SK-MEL-5 (cell line): ENCODE measurements at places on chromosomes 2 and 18. TPM values are rescaled to one million over a fixed set of nuclear protein-coding genes. Genes with fewer than 3 reads are reported as not detected.

DNA sequence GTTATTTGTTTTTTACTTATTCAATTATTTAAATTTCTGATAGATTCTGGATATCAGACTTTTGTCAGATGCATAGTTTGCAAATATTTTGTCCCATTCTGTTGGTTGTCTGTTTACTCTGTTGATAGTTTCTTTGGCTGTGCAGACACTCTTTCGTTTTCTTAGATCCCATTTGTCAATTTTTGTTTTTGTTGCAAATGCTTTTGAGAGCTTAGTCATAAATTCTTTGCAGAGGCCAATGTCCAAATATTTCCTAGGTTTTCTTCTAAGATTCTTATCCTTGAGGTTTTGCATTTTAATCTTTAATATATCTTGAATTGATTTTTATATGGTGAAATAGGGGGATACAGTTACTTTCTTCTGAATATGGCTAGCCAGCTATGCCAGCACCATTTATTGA is 112.7 kb upstream of the SESTD1 start:
- no peak for DNase-seq

GRCh38 chr2:237888389-237888788 is 29.0 kb downstream of the RAMP1 start:
- DNase-seq: no peak

DNA sequence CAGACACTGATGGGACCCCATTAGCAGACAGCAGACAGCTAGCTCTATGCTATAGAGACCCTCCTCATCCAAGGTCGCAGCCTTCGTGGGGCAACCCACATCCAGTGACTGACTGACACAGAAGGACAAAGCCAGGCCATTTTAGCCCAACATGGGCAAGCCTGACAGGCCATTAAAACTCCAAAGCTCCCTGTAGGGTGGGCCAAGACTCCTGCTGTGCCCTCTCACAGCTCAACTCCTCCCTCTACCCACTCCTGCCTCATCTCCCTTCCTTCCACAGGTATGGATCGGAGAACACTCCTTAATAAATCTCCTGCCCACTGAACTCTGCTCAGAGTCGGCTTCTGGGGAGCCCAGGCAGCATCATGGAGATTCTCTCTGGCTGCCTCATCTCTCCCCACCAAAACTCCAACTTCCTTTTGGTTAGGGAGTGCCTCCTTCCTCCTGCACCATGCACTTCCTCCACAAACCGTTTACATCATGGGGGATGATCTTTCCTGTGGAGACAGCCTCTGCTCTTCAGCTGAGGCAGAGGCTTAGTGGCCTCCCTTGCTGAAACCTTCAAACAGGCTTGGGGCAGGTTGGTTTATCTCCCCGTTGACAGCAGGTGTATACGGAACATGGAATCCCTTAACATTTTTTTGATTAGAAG is 86.5 kb downstream of the ACTR3 start:
- DNase-seq: no peak

- DNase-seq: no peak
These were observed 81.2 kb downstream of the PDCL3 start for GRCh38 chr2:100643906-100644501.

DNA sequence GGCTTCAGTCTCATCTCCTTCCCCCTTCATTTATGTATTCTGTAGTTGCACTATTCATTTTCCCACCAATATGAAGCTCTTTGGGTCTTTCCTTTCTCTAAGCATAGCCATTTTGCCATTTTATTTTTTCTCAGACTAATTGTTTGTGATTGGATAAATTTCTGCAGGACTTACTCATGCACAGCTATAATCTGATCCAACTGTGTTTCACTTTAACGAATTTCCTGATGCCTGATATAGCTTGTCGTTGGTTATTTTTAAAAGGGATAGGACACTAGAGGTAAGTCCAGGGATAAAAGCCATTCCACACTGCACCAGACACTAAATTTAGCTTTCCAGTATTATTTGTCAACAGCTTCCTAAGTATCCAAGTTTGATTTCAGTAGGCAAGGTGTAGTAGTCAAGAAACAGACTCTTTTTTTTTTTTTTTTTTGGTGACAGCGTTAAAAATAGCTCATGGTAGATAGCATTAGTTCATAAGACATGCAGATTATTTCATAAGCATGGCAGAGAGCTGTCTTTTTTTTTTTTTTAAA is 17.4 kb downstream of the ASB18 start:
- DNase-seq: no peak

DNA sequence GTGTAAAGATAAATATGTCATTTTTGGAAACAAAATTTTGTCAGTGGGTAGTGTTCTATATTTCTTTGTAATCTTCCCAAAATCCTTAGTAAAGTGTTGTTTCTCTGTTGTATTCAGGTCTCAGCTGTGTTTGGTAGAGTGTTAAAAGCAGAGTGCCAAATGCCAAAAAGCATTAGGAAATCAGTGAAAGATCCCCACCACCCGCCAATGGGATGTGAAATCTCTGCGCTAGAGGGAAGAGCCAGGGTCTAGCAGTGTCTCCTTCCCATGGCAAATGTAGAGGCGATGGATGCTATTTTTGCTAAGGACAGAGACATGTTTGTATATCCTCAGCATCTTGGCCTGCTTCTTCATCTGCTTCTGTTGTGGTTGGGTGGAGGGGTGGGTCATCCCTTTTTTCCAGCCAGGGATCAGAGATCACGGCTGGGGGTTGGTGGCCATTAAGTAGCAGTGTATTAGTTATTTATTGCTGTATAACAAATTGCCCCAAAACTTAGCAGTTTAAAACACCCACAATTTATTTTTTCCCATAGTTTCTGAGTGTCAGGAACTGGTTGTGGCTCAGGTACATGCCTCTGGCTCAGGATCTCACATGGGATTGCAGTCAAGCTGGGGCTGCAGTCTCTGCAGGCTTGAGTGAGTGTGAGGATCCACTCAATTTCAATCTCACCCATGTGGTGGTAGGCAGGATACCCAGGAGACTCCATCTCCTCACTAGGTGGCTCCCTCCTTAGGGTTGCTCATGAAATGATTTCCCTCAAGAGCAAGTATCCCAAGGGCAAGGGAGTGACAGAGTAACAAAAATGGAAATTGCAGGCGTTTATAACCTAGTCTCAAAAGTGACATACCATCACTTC is 211.9 kb downstream of the MYCN start:
- DNase-seq: no peak

- DNase-seq: peak; percentile 82
These were observed 13.5 kb upstream of the ZAP70 start for GRCh38 chr2:97699765-97700444.

Gene NAT8
- total RNA-seq: 2.4 and 2.8 TPM in 2 replicates

Gene EIF4E2
- total RNA-seq: 52.7 and 71.2 TPM in 2 replicates

Gene TMEM247
- total RNA-seq: not detected in 2 replicates
